ENCODE measurements at places on chromosomes 4 and X.

DNA sequence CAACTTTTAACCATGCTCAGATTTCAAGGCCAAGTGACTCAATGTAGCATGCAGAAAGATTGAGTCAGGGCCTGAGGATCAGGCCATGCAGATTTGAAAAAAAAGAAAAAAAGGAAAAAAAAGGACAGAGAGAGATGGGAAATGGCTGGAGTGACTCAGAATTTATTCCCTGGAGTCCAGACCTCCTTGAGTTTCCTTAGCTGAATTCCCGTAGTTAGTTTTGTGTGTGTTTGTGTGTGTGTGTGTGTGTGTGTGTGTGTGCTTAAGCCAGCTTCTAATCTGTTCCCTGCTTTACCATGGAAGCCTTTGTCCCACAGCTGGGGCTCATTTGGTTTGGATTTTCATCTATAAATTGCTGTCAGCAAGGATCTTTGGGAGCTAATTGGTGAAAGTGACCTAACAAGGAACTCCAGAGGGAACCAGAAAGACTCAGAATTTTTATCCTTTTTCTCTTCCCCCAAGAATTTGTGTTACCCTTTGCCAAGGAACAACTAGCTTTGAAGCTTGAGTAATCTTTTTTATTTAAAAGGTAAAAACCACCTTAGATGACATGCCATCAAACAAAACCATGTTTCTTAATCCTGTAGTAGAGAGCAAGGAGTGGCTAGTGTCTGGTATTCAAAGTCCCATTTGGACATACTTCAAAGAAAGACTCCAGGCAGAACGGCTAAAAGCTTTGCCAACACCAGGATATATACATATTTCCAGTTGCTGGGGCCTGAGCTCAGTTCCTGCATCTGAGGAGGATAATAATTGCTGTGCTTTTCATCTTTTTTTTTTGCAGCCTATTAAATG lies 109.0 kb upstream of the DDIT4L start:
- no peak for DNase-seq

GRCh38 chr4:148015058-148015457 lies 283.2 kb downstream of the ARHGAP10 start:
- DNase-seq, result no peak

GRCh38 chr4:25163196-25163595 lies 2.9 kb upstream of the SEPSECS start:
- no peak for DNase-seq

DNA sequence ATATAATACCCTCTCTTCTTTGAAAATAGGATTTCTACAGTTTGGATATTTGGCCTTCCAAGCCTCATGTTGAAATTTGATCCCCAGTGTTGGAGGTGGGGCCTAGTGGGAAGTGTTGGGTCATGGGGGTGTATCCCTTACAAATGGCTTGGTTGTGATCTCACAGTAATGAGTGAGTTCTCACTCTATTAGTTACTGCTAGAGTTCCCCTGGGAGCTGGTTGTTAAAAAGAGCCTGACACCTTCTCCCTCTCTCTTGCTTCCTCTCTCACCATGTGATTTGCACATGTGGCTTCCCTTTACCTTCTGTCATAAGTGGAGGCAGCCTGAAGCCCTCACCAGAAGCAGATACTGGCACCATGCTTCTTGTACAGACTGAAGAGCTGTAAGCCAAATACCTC lies 73.9 kb downstream of the HDAC8 start:
- DNase-seq, result no peak

DNA sequence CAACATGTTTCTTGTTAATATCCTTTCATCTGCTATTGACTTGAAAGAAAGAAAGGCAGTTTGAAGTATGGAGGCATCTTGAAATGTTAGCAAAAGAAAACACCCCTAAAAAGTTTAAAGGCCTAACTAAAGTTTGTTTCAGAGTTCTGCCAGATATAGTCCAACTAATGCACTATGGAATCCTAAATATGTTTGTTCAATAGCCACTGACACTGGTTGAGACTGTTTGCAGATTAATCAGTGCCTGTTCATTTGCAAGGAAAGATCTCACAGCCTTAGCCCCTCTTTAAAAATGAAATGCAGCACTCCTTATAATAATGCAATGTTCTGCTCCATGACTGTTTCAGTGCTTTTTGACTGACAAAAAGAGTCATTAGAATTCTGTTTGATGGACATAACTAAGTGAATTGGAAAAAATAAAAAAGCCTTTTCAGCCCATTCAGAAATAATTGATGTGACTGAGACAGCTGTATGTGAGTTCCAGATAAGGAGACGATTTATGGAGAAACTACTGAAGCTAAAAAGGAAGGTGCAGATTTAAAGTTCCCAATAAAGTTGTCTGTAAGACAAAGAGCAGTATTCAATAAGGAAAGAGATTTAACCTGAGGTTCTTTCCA lies 192.0 kb downstream of the PCDH7 start:
- DNase-seq, result no peak

DNA sequence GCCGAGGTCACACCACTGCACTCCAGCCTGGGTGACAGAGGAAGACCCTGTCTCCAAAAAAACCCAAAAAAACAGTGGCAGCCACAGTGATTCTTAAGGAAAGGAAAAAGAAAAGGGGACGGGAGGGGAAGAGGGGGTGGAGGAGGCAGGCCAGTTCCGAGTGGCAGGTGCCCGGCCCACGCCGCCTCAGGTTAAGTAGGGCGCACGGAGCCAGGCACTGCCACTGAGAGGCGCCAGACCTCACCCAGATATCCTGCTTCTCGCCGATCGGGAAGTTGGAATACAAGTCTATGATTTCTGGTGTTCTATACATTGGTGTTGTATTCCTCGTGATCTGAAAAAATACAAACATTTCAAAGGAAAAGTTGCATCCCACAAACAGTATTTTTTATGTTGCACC lies 35.9 kb downstream of the GAK start:
- DNase-seq, result no peak

DNA sequence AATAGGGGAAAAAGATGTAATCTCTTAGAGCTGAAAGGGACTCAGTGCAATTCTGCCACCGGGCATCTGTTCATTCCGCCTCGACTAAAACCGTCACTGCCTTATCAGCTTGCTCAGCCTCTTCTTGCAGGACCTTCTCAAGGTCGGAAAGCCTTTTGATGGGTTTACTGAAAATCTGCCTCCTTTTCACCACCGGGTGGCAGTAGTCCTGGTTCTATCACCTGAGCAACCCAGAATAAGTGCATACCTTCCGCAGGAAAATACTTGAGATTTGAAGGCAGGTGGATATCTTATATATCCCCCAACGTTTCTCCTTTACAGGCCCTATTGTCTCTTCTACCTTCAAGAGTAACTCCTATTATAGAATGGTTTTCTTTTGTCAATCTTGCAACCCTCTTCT lies 103.4 kb upstream of the PAK3 start:
- no peak for DNase-seq

DNA sequence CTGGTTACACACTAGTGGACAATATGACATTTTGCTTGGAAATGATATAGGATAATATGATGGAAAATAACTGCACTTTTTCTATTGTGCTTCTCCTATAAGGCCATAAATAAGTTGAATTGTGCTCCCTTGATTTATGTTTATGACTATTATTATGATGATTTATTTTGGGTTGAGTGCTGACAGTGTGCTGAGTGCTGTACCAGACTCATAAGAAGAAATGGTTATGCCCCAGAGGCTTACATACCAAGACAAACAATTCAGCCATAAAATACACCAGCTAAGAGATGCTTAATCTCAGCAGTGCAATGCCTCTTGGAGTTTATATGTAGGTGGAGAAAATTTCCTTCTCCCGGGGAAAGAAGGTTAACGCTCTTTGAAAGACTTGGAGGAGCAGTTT lies 199.8 kb upstream of the NOCT start:
- no peak for DNase-seq
